ENCODE measurements at places on chromosomes 6 and 20.

- no peak for DNase-seq
Observed at GRCh38 chr6:118542184-118542952, 5.7 kb upstream of the PLN start.

DNA sequence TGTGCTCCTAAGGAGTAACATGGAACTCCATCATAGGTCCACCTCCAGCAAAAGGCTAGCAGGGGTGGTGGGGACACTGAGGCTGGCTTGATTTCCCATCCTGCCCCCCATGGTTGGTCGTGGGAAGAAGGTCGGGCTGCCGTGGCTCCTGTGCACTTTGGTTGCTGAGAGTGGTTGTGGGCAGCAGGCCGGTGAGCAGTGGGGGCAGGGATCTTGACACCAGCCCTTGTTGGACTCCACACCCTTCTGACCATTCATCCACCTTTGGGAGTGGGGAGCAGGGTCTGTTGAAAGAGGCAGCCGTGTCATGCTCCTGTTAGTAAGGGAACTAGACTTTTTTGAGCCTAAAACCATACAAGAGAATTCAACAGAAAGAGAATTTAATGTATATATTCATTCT, 175.2 kb downstream of the ARID1B start:
- DNase-seq: no peak

GRCh38 chr6:132130626-132131298, 179.6 kb upstream of the CCN2 start:
- DNase-seq: no peak

GRCh38 chr6:43454290-43454695, 1.1 kb downstream of the DLK2 start:
- DNase-seq: peak; percentile 70

DNA sequence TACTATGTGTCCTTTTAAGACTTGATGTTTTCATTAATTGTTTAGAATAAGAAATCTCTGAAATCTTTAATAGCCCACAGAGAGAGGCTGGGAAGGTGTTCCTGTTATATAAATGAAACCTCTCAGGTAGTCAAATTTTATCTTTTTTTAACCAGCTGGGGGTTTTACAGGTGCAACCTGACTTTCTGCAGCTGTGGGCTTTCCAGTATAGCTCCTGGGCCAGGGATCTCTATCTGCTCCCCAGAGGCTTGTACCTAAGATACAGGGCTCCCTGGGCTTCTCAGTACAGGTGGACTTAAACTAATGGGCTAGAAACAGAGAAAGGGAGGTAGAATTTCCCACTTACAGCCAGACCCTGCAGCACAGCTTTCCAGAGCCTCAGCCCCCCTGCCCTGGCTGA, 49.4 kb downstream of the HLA-C start:
- no peak for DNase-seq

GRCh38 chr20:50379049-50379990, 130.9 kb upstream of the PTPN1 start:
- no peak for DNase-seq

DNA sequence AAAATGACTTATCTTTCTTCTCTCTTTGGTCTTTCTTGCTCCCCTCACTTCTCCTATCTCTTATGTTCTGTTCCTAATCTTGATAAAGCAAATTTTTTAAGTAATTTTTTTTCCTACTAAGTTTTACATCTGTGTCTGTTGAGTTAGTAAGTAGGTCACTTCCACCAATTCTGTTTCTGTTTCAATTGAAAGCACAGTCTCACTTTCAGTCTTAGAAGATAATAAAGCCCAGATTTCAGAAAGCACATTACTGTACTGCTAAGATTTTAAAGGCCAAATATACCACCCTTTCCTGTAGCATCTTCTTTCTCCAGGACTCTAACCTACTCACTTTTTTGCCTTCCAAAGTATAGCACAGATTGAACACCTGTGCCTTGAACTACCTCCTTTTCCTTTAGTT, 866.1 kb upstream of the ADGRB3 start:
- DNase-seq: no peak

DNA sequence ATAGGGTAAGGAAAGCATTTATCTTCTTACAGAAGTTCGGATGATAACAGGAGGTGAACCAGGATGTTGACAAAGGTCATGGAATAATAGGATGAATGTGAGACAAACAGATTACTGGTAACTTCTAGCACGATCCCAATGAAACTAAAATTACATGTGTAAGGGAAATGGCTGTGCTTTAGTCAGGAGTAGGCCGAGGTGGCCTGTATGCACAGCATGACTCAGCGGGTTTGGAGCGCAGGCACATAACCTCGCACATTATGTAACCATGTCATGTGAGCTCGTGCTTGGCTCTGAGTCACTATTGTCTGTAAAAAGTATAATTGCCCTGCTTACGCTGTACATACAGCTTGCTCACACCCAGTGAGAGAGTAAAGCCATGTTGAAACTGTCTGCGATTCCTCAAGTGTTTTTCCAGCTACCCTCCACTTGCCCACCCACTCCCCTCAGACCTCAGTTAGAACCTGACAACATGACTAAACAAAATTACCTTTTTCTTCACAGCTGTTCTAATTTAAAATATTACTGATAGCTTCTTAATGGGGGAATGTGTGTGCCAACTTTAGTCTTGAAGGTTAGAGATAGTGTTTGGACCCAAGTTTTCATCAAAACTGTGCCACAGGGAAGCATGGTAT, 8.2 kb downstream of the CYB5R4 start:
- DNase-seq: peak; percentile 22

DNA sequence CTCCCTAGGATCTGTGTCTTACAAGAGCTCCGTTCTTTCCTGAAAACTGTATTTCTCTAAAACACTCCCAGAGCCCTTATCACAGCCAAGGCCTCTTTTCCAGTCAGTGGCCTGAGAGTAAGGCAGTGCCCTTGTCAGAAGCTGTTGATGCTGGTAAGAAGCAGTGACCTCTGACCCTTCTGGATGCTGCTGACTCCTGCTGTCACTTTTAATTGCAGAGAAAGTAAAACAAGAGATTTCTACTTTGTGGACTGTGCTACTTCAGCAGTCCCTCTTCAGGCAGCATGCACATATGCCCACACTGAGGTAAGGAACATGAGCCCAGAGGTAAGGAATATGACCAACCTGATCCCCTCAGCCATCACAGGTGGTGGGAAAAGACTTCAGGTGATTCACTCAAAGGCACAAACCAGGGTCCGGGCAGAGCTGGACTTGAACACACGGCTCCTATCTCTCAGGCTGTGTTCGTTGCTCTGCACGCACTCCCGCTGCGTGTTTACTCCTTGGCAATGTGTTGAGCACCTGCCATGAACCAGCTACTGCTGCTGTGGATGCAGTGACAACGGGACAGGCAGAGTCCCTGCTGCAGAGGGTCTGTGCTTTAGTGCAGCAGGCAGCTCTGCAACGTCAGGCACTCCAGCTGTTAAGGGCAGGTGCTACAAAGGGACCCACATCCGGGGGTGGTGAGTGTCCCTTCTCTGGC, 201.9 kb upstream of the CST7 start:
- no peak for DNase-seq

DNA sequence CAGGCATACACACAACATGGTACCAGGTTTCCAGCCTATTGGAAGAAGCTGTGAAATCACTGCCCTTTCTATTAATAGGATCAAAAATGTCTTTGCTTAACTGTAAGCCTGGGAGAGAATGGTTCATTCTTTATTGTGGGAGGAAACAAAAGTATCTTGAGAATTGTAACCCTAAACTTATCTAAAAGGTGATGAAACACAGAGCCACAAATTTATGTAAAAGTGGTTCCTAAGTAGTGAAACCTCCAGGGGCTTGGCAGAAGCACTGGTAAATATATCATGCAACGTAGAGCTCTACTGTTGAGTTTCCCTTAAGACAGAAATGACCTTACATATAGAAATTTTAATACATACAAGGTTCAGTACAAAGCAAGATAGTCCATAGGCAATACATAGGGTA, 17.2 kb upstream of the NOX3 start:
- no peak for DNase-seq

- DNase-seq: peak; percentile 6
Observed at GRCh38 chr6:72621291-72622093, at the start of gene KCNQ5. Gene KCNQ5, plus strand, starts transcription at chr6:72622064.

DNA sequence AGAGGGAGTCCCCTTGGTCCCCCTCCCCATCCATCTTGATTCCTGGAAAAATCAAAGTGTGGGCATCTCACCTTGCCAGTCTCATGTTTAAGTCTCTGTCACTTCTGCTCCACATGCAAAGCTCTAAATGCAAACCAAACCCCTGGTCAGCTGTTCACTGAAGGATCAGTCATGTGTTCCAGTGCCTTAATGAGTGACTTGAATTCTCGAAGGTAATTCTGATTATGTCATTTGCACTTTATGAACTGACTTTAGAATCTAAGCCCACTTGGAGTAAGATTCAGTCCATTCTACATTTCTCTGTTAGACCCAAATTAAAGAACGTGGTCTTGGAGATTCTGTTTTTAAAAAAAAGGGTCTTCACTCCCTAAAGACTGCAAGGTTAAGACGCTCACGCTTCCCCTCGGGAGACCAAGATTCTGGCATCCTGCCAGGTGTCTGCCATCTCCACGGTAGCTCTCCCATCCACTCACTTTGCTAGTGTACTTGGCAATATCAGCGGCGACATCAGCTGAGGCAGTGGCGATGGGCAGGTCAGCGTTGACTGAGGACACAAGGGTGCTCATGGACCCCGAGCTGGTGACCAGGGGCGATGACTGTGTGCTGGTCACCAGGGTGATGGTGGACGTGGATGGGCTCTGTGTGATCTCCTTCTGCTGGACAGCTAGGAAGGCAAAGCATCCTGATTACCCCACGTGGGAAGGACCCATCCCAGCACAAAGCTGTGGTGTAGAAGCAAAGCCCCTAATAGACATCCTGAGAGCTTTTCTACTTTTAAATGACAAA, 120.5 kb downstream of the ZMYND8 start:
- DNase-seq: no peak

Measured in CD4-positive, alpha-beta T cell treated with Interleukin-17A for 1 hour (primary cell).